Stimulated activated CD4-positive, alpha-beta T cell treated with anti-CD3 and anti-CD28 coated beads, Interleukin-4, amount 100 ng/mL, for 4 hours (primary cell): ENCODE measurements at places on chromosomes 5 and 9.

GRCh38 chr5:67019065-67019845 lies 177.3 kb downstream of the CD180 start:
- DNase-seq: no peak

GRCh38 chr9:16102154-16102553 lies 549.3 kb downstream of the CCDC171 start:
- DNase-seq: no peak

GRCh38 chr5:94024620-94025019 lies 283.2 kb upstream of the POU5F2 start:
- DNase-seq: no peak

DNA sequence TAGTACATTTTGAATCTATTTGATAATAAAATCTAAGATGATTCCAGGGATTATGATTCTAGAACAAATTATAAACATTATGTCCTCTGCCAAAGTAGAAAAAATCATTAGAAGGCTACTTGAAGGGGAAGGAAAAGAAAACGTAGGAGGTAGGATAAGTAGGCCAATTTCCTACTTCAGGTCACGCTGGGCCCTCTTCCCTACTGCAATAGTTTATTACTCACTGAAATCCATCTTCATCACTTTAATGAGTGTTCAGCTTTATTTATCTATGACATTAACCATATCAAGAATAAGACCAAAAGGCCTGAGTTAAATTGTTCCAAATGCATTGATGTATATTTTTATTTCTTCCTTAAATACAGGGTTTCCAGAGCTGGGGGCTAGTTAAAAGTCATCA lies 21.6 kb downstream of the SLC28A3 start:
- DNase-seq: no peak

DNA sequence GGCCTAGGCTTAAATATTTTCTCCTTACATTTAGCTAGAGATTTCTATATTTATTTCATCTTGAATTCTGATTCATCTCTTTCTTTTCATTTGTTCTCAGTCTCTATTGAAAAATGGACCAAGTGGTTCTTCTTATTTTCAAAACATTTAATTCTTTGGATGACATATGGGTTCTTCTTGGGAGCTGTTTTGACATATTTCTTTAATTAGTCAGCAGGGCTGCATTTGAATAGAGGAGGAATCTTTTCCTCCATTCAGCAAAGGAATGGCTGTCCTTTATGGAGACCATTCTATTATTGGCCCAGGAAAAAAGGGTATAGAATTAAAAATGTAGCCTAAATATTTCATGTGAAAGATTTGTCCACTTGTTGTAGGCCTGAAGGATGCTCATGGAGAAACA lies 109.9 kb downstream of the RPS23 start:
- no peak for DNase-seq

GRCh38 chr5:38706376-38706775 lies 139.4 kb upstream of the OSMR start:
- DNase-seq: no peak

GRCh38 chr5:112348915-112349314 lies 70.2 kb downstream of the EPB41L4A start:
- no peak for DNase-seq

DNA sequence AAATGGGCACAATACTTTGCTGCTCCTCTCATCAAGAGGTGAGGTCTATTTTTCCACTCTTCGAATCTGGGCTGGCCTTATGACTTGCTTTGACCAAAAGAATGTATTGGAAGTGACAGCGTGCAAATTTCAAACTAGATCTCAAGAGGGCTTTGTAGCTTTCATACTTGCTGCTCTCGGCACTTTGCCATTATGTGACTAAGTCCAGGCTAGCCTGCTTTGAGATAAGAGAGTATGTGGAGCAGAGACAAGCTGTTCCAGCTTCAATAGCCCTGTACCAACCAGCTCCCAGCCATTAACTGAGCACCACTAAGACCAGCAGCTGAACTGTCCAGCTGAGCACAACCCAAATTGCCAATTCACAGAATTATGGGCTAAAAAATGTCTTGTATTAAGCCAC lies 124.6 kb downstream of the ACER2 start:
- no peak for DNase-seq

DNA sequence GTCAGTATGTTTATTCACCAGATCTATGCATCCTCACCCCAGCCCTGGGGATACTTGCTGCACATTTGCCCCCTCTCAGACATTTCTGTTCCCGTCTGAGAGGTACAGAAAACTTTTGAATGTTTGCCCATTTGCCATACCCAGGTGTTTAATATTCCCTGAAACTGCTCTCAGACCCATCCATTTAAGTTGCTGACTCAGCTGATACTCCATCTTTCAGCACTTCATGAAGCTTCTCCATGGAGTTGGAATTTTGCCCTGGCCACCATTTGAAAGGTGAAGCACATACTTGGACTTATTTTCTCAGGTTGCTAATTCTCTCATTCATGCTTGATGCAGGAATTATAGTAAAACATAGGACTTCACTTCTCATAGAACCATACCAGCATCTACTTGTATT lies 203.9 kb upstream of the OR13F1 start:
- DNase-seq: no peak

DNA sequence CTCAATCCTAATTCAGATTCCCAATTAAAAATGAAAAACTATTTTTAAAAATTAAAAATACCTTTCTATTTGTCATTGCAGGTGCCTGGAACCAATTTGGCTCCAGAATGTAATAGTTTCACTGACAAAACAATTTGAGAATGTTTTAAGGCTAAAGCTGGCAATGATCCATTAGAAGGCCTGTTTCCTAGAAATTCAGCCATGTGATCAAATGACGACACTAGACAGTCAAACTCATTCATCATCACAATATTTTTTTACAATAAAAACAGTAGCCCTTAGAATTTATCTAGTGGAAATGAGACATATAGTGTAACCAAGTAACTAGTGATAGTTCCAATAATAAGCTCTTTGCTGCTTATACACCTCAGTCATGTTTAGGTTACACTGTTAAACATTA lies 75.4 kb upstream of the MAP3K1 start:
- no peak for DNase-seq

GRCh38 chr5:50724262-50724661 lies 57.8 kb downstream of the PARP8 start:
- DNase-seq: no peak

- no peak for DNase-seq
Observed at GRCh38 chr5:132233081-132233480, 5.4 kb upstream of the P4HA2 start.
